ENCODE measurements at places on chromosomes 7 and 10. TPM values are rescaled to one million over a fixed set of nuclear protein-coding genes. Genes with fewer than 3 reads are reported as not detected.

The CYP3A7 gene
- total RNA-seq = not detected

The PRR15 gene
- total RNA-seq = not detected

The IFIT1B gene
- total RNA-seq = not detected

DNA sequence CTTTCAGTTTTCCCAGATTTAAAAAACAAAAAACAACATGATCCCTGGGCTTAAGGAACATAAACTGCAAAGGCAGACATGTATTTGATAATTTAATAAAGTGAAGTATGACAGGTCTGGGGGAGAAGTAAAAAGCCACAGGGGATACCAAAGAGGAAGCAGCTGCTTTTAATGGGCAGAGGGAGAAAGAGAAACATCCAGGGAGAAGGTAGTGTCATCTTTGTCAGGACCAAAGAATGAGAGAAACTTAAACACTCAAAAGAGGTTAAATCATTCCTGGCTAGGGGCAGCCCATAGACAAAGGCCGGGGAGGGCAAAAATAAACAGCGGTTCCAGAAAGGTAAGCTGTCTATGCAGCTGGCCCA is 94.5 kb downstream of the GRB10 start:
- DNase-seq = no peak

DNA sequence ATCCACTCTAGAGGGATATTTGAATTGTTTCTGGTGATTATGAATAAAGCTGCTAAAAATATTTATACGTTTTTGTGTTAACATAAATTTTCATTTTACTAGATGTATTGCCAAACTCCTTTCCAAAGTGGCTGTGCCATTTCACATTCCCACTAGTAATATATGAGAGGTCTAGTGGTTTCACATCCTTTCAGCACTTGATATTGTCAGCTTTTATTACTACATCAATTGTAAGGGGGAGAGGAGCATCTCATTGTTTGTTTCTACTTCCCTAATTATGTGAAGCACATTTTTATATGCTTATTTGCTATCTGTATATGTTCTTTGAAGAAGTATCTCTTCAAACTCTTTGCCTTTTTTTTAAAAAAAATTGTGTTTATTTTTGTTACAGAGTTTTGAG is 184.5 kb downstream of the ADK start:
- DNase-seq = no peak

DNA sequence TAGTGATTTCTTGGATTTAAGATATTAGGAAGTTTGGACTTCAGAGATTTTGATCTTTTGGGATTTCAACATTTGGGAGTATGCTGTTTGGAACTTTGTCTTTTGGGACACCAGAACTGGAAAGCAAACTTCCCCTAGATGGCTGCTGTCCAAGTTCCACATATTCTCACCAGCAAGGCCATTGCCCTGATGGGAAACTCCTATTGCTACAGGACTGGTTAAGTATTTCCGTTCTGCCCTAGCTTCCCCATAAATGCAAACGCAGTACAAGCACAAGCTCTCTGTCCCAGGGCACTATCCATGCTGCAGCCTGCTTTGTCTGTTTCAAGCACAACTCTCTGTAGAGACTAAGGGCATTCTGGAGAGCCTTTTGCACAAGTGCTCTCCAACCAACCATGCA is 79.3 kb upstream of the SLC25A13 start:
- DNase-seq = no peak

- no peak for DNase-seq
These were observed 426.4 kb upstream of the FZD8 start for GRCh38 chr10:36068542-36068941.

- DNase-seq = no peak
These were observed 66.5 kb downstream of the CTNNA3 start for GRCh38 chr10:67629461-67629971.

DNA sequence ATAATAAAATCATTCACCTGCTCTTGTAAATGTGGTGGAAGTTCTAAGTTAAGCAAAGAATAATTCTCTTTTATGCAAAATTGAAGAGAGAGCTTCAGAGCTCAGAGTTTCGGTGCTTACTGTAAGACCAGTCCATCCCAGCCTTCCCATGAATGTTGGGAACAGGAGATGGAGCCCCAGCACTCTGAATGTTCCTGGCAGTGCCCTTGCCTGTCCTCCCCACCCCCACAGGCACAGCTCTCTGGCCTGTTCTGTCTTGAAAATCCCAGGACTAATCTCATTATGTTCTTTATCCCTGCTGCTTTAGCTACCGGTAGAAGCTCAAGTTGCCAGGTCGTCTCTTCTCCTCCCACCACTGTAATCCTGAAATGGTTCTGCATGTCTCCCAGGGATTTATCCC is 29.1 kb upstream of the LHFPL3 start:
- DNase-seq = no peak

DNA sequence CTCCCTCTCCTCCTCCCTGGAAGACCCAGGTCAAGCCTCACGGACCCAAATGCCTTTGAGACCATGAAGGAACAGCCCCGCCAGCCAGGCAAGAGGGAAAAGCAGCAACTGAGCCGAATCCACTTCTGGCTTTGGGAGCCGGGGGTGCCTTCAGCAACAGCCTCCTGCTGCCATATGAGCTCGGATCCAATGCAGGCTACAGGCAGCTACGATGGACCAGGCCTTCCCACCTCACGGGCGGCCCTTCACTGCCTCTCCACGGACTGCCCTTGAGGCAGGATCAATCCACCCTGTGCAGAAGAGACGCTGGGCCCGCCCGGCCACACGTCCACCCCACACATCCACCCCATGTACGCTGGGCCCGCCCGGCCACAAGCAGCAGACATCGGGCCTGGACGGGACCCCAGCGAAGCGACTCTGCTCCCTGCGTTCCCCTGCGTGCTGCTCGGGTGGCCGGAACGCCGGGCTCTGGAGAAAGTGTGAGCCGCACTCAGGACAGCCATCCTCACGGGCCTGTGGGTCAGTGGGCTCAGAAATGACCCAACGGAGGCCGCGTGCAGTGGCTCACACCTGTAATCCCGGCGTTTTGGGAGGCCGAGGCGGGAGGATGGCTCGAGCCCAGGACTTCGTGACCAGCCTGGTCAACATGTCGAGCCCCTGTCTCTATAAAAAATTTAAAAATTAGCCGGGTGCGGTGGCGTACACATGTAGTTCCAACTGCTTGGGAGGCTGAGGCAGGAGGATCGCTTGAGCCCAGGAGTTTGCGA is 82.0 kb downstream of the FOXL3 start:
- no peak for DNase-seq

GRCh38 chr7:73828972-73829371 is 1.8 kb upstream of the CLDN4 start:
- DNase-seq = no peak

- no peak for DNase-seq
These were observed 18.3 kb downstream of the PLEKHA1 start for GRCh38 chr10:122392835-122393234.

GRCh38 chr7:44157116-44158080 is 16.3 kb upstream of the MYL7 start:
- no peak for DNase-seq

- DNase-seq = no peak
These were observed 2.9 kb downstream of the RBM20 start for GRCh38 chr10:110647136-110647430.
